AG04450 (cell line): ENCODE measurements at places on chromosomes 3 and 15. TPM values are rescaled to one million over a fixed set of nuclear protein-coding genes. Genes with fewer than 3 reads are reported as not detected.

Gene SPSB4
- polyA plus RNA-seq: not detected in 2 replicates

Gene CKMT1B
- polyA plus RNA-seq: 0.11 TPM in 1 of 2 replicates, not detected in the other

Gene SLC22A14
- polyA plus RNA-seq: not detected in 2 replicates

Gene TM4SF1
- 232 and 260 TPM in 2 replicates for polyA plus RNA-seq

Gene CCK
- polyA plus RNA-seq: 3.2 and 3.7 TPM in 2 replicates

Gene OIP5
- polyA plus RNA-seq: 2.9 and 3.9 TPM in 2 replicates

Gene FANCD2OS
- polyA plus RNA-seq: not detected in 2 replicates

Gene TMEM207
- polyA plus RNA-seq: not detected in 2 replicates

Gene DGKG
- polyA plus RNA-seq: 4.8 and 5.1 TPM in 2 replicates

Gene DLEC1
- 0.04 and 0.06 TPM in 2 replicates for polyA plus RNA-seq

Gene PDCD6IP
- polyA plus RNA-seq: 134 and 188 TPM in 2 replicates

Gene IL17RE
- polyA plus RNA-seq: 2.0 and 2.1 TPM in 2 replicates

Gene ADAMTS17
- 0.05 and 0.06 TPM in 2 replicates for polyA plus RNA-seq

Gene CCR8
- polyA plus RNA-seq: not detected in 2 replicates

Gene DNAH12
- polyA plus RNA-seq: under 0.01 TPM in 1 of 2 replicates, not detected in the other

Gene ARPP21
- polyA plus RNA-seq: not detected in 2 replicates

Gene BOC
- 11.2 and 13.4 TPM in 2 replicates for polyA plus RNA-seq

Gene ZPLD1
- polyA plus RNA-seq: 0.02 TPM in 1 of 2 replicates, not detected in the other

Gene SCN11A
- 0.05 TPM in 2 replicates for polyA plus RNA-seq

Gene EXD1
- polyA plus RNA-seq: not detected in 2 replicates

Gene CELSR3
- polyA plus RNA-seq: 0.55 and 0.73 TPM in 2 replicates

Gene DUOX1
- not detected in 2 replicates for polyA plus RNA-seq

Gene PSTPIP1
- polyA plus RNA-seq: 0.21 and 0.30 TPM in 2 replicates

Gene STRIT1
- not detected in 2 replicates for polyA plus RNA-seq

Gene SQOR
- 74.3 and 74.4 TPM in 2 replicates for polyA plus RNA-seq

Gene NR2E3
- 0.16 and 0.29 TPM in 2 replicates for polyA plus RNA-seq

Gene GOLGA8M
- polyA plus RNA-seq: 0.22 TPM in 1 of 2 replicates, not detected in the other

Gene SUMF1
- polyA plus RNA-seq: 46.5 and 51.4 TPM in 2 replicates

Gene ZNF80
- not detected in 2 replicates for polyA plus RNA-seq

Gene LRRC2
- 3.3 and 4.2 TPM in 2 replicates for polyA plus RNA-seq

Gene PLS1
- 1.1 and 1.7 TPM in 2 replicates for polyA plus RNA-seq

Gene CKMT1A
- polyA plus RNA-seq: not detected in 2 replicates

Gene BNC1
- 2.2 and 2.6 TPM in 2 replicates for polyA plus RNA-seq

Gene FGD5
- not detected in 2 replicates for polyA plus RNA-seq

Gene THPO
- polyA plus RNA-seq: 0.06 TPM in 1 of 2 replicates, not detected in the other

Gene CHAC1
- 106 and 154 TPM in 2 replicates for polyA plus RNA-seq

Gene A4GNT
- not detected in 2 replicates for polyA plus RNA-seq

Gene FANCD2
- 3.6 and 5.4 TPM in 2 replicates for polyA plus RNA-seq

Gene WDR93
- 0.05 TPM in 2 replicates for polyA plus RNA-seq

Gene PCLAF
- polyA plus RNA-seq: 93.8 and 104 TPM in 2 replicates

Gene CFAP44
- 1.2 and 1.3 TPM in 2 replicates for polyA plus RNA-seq

Gene MOBP
- polyA plus RNA-seq: not detected in 2 replicates

Gene ALDH1L1
- polyA plus RNA-seq: not detected in 2 replicates

Gene RGMA
- polyA plus RNA-seq: 0.17 and 0.36 TPM in 2 replicates

Gene CCNB2
- polyA plus RNA-seq: 19.7 and 25.9 TPM in 2 replicates

Gene TUSC2
- polyA plus RNA-seq: 25.3 and 28.1 TPM in 2 replicates

Gene LMAN1L
- not detected in 2 replicates for polyA plus RNA-seq

Gene CLDN11
- 444 and 445 TPM in 2 replicates for polyA plus RNA-seq

Gene C3orf70
- 0.79 and 0.89 TPM in 2 replicates for polyA plus RNA-seq

Gene RNU5B-1
- not detected in 2 replicates for polyA plus RNA-seq

Gene BDH1
- 6.1 and 6.6 TPM in 2 replicates for polyA plus RNA-seq

Gene FRMD4B
- polyA plus RNA-seq: 0.09 and 0.12 TPM in 2 replicates

Gene NLGN1
- 1.4 and 1.7 TPM in 2 replicates for polyA plus RNA-seq

Gene ZIC1
- polyA plus RNA-seq: not detected in 2 replicates

Gene SH3GL3
- polyA plus RNA-seq: not detected in 2 replicates
